Liver (tissue), 10 donors: ENCODE measurements at places on chromosomes 2 and 18. TPM values are rescaled to one million over a fixed set of nuclear protein-coding genes. Genes with fewer than 3 reads are reported as not detected.

The UGT1A10 gene
- total RNA-seq: not detected

DNA sequence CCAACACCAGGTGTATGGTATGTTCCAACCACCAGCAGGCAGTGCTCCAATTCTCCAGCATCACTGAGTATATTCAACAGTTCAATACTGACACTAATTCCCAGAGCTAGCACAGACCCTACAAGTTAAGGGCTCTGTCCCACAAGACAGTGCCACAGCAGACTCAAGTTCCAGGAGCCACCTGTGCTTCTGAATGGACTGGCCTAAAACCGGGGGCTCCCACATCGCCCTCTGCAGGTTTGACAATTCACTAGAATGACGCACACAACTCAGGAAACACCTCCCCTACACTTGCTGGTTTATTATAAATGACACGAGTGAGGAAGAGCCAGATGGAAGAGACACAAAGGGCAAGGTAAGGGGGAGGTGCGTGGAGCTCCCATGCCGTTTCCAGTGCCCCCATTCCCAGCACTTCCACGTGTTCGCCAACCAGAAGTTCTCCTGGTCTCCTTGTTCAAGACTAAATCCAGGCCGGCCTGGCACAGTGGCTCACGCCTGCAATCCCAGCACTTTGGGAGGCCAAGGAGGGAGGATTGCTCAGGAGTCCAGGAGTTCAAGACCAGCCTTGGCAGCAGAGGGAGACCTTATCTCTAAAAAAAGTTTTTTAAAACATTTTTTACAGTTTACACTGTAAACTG lies 12.2 kb upstream of the ATP6V1B1 start:
- H3K4me1 ChIP-seq: no peaks in the 10 kb centered on the region
- H3K27me3 ChIP-seq: no peaks in the 10 kb centered on the region
- DNase-seq: no peak
- H3K36me3 ChIP-seq: no peaks in the 10 kb centered on the region

The HOXD11 gene
- not detected for total RNA-seq

DNA sequence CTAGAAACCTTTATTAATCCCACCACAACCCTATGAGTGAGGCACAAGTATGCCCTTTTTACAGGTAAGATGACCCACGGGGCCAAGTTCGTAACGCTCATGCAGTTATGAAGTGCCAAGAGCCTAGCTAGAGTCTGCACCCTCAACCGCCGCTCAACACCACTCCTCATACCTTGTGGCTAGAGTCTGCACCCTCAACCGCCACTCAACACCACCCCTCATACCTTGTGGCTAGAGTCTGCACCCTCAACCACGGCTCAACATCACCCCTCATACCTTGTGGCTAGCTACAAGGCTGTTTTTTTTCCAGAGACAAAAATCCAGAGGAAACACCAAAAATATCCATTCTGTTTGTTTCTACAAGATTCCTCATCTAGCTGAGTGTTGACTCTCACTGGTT lies 4.6 kb downstream of the TXNL4A start:
- DNase-seq: no peak
- H3K4me3 ChIP-seq: no peak overlapping the region
- no peak overlapping the region for H3K27ac ChIP-seq
- H3K4me1 ChIP-seq: peaks cover 15% of the 10 kb centered on the region

DNA sequence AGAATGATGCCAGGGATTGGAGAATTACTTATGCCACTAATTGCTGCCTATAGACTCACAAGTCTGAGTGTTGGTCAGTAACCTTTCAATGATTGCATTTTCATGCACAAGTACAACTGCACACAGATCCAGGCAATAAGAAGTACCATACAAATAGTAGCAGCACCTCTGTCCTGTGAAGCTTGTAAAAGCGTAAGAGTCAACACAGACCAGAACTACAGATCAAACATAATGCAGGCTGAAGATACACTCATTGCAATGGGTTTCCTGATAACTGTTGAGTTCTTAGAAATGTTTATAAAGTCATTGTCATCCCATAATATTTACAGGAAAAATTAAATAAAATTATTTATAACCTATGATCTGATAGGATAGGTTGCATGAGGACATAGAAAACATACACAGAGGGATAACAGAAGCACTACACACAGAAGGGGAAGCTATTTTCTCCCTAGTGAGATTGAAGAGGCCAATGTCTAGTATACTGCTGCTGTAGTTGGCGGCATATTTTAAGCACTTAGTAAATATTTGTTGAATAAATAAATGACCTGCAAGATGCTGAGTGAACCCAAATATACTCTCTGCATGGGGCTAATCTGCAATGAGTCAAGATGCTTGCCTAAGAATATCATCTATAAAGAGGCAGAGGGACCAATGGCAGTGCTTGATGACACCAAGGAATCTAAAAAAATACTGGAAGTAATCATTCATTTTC lies 5.7 kb upstream of the PIK3C3 start:
- DNase-seq: no peak
- H3K36me3 ChIP-seq: no peaks in the 10 kb centered on the region
- H3K27me3 ChIP-seq: peaks cover 5% of the 10 kb centered on the region

The PUM2 gene
- 61.0 TPM for total RNA-seq

- no peak for DNase-seq
- H3K36me3 ChIP-seq: no peaks in the 10 kb centered on the region
- no peak overlapping the region for H3K4me3 ChIP-seq
- no peaks in the 10 kb centered on the region for H3K27me3 ChIP-seq
- no peaks in the 10 kb centered on the region for H3K4me1 ChIP-seq
These were observed 562.4 kb downstream of the RNF144A start for GRCh38 chr2:7479603-7480002.

- peaks cover 2% of the 10 kb centered on the region for H3K4me1 ChIP-seq
- no peak overlapping the region for H3K27ac ChIP-seq
- H3K27me3 ChIP-seq: no peaks in the 10 kb centered on the region
These were observed 84.7 kb downstream of the ASAP2 start for GRCh38 chr2:9291331-9291730.

- no peak overlapping the region for H3K4me3 ChIP-seq
- H3K4me1 ChIP-seq: peaks cover 29% of the 10 kb centered on the region
- H3K27me3 ChIP-seq: no peaks in the 10 kb centered on the region
- H3K27ac ChIP-seq: peak overlapping the region; percentile 92
- no peaks in the 10 kb centered on the region for H3K36me3 ChIP-seq
These were observed 137.7 kb upstream of the HAAO start for GRCh38 chr2:42930025-42930581.

The PELI1 gene
- total RNA-seq: 9.1 TPM

The PJVK gene
- total RNA-seq: 0.70 TPM

GRCh38 chr2:55213822-55214221 lies 18.3 kb downstream of the CLHC1 start:
- no peaks in the 10 kb centered on the region for H3K4me1 ChIP-seq
- no peaks in the 10 kb centered on the region for H3K27me3 ChIP-seq
- H3K4me3 ChIP-seq: no peak overlapping the region
- no peak overlapping the region for H3K27ac ChIP-seq

GRCh38 chr18:51074605-51075004 lies 44.6 kb downstream of the SMAD4 start:
- H3K27ac ChIP-seq: no peak overlapping the region
- no peak for DNase-seq
- no peaks in the 10 kb centered on the region for H3K27me3 ChIP-seq
- H3K4me3 ChIP-seq: no peak overlapping the region
- no peaks in the 10 kb centered on the region for H3K4me1 ChIP-seq
- H3K36me3 ChIP-seq: peaks cover 38% of the 10 kb centered on the region

- H3K4me3 ChIP-seq: no peak overlapping the region
- no peak for DNase-seq
- no peaks in the 10 kb centered on the region for H3K36me3 ChIP-seq
- H3K27ac ChIP-seq: no peak overlapping the region
These were observed 772.2 kb upstream of the CHAC2 start for GRCh38 chr2:52995424-52995823.

DNA sequence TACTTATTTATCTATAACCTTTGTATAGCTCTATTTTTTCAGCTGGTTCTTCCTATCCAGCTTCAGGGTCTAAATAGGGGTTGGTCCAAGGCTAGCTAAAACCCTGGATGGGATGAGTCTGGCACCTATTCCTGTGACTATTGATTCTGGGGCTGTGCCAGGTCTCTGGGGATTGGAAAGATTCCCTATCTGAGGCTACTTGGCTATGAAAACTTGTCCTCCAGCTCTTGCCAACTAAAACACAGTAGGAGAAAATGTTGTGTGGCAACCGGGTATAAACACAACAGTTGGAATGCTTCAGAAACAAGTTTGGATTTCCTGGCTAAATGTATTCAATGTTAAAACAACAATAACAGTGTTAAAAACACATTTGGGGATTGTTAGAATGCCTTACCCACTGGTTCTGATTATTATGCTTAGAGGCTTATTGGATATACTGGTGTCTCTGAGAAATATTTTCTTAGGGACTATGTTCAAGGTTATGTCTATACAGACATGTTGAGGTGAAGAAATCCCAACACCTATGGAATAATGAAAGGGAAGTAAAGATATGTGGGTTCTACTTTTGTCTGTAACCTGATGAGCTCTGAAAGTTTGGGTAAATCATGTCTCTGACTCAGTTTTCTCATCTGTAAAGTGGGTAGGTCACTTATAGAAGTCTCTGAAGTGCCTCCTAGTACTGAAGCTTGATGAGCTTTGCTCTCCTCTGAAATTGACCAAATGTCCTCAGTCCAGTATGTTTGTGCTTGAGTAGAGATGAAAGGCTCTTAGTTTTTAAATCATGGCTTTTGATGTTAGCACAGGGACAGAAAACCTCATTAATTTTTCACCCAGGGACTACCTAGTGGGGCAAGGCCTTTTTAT lies 460.7 kb downstream of the MTX2 start:
- DNase-seq: no peak
- peak overlapping the region; percentile 35 for H3K27ac ChIP-seq
- H3K27me3 ChIP-seq: no peaks in the 10 kb centered on the region
- no peaks in the 10 kb centered on the region for H3K36me3 ChIP-seq

- no peak overlapping the region for H3K27ac ChIP-seq
- no peak overlapping the region for H3K4me3 ChIP-seq
- H3K4me1 ChIP-seq: peaks cover 13% of the 10 kb centered on the region
- no peaks in the 10 kb centered on the region for H3K27me3 ChIP-seq
These were observed 8.0 kb upstream of the CYP27C1 start for GRCh38 chr2:127228102-127228501.

DNA sequence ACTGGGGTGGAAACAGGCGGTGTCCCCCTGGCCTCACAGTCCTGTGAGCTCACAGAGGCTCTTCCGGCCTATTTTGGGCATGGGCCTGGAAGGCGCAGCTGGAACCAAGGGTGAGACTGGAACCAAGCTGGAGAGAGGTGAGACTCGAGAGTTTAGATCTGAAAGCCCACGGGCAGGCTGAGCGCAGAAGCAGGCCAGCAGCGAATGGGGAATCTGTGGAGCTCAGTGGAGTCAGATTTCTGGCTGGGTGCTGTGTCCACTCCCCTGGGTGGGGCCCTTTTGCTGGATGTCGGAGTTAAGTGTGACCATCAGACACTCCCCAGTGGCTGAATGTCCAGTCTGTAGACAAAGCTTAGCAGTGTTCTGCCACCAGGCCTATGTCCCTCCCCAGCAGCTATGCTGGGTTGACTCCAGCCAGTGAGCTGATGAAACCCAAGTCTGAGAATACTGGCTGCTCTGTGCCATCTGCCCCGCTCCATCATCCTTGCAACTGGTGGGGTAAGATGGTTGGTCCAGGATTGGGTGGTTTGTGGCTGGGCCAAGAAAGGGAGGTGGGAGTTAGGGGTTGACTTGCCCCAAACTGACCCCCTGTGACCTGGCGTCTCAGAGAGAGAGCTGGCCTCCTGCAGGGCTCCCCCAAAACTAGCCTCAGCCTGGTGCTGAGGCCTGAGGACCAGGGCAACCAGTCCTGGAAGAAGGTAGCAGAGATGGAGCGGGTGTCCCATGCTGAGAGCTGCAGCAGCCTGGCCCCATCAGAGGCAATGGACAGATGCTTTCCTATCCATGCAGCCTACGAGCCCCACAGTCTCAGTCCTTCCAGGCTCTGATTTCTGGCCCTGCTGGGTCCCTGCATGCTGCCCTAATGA lies 34.4 kb downstream of the CYP26B1 start:
- no peaks in the 10 kb centered on the region for H3K4me1 ChIP-seq
- no peaks in the 10 kb centered on the region for H3K27me3 ChIP-seq
- no peaks in the 10 kb centered on the region for H3K36me3 ChIP-seq
- peak; percentile 23 for DNase-seq
- H3K4me3 ChIP-seq: no peak overlapping the region

GRCh38 chr2:29829841-29830240 lies 91.5 kb downstream of the ALK start:
- H3K36me3 ChIP-seq: no peaks in the 10 kb centered on the region
- H3K4me3 ChIP-seq: no peak overlapping the region
- H3K27me3 ChIP-seq: no peaks in the 10 kb centered on the region
- no peaks in the 10 kb centered on the region for H3K4me1 ChIP-seq
- DNase-seq: no peak
- H3K27ac ChIP-seq: no peak overlapping the region
